Hematopoietic multipotent progenitor cell treated with erythropoietin and hydrocortisone succinate and interleukin-3 and kit ligand, for 6 days (in vitro differentiated cells): ENCODE measurements at places on chromosomes 5 and 9.
A peak's percentile ranks its signal among the peaks of the same experiment; 100 is the strongest.

- no peak for DNase-seq
Measured at GRCh38 chr5:73897893-73898292, 271.9 kb downstream of the ARHGEF28 start.

- no peak for DNase-seq
Measured at GRCh38 chr9:114696814-114697544, 15.0 kb upstream of the TEX48 start.

GRCh38 chr9:18728642-18729041, 254.7 kb downstream of the ADAMTSL1 start:
- DNase-seq = no peak

DNA sequence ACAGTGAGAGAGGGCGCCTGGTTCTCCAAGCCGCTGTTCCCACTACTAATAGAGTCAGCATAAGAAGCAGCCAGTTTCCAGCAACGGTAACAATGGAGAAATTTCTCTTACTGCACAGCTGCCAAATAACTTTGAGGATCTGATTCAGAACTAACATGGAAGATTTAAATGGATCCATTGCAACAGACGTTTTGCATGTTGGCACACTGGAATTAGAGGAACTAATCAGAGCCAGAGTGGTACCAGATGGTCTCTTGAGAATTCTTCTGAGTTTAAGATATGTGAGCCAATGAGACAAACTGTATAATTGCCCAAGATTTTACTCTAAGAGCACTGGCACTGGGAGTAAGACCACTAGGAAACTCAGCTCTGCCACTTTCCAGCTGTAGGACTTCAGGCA, 186.5 kb downstream of the EFNA5 start:
- no peak for DNase-seq

DNA sequence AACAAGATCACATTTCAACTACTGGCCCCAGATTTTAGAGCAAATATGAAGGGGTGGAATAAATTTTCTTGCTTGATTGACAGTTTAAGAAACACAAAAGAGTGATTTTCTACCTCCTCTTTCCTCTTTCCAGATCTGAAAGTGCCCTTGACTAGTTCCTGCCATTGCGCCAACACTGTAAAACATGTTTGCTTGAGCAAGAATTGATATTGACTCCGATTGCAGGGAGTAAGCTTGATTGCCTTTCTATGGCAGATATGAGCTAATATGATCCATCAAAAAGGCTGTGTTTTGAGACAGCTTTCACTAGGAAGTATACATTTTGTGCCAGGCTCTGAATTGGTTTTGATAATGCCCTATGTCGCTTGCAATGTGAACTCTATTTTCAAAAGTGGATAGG, 508.8 kb downstream of the SEMA5A start:
- no peak for DNase-seq

GRCh38 chr5:76742583-76742982, 26.7 kb downstream of the F2R start:
- peak; percentile 33 for DNase-seq

GRCh38 chr5:147855774-147856069, 22.8 kb upstream of the SCGB3A2 start:
- DNase-seq = no peak

GRCh38 chr5:152608458-152608857, 203.4 kb upstream of the NMUR2 start:
- no peak for DNase-seq

GRCh38 chr5:82142217-82142841, 135.8 kb downstream of the RPS23 start:
- DNase-seq = no peak

- DNase-seq = no peak
Measured at GRCh38 chr5:115432691-115433090, 111.9 kb downstream of the FEM1C start.

DNA sequence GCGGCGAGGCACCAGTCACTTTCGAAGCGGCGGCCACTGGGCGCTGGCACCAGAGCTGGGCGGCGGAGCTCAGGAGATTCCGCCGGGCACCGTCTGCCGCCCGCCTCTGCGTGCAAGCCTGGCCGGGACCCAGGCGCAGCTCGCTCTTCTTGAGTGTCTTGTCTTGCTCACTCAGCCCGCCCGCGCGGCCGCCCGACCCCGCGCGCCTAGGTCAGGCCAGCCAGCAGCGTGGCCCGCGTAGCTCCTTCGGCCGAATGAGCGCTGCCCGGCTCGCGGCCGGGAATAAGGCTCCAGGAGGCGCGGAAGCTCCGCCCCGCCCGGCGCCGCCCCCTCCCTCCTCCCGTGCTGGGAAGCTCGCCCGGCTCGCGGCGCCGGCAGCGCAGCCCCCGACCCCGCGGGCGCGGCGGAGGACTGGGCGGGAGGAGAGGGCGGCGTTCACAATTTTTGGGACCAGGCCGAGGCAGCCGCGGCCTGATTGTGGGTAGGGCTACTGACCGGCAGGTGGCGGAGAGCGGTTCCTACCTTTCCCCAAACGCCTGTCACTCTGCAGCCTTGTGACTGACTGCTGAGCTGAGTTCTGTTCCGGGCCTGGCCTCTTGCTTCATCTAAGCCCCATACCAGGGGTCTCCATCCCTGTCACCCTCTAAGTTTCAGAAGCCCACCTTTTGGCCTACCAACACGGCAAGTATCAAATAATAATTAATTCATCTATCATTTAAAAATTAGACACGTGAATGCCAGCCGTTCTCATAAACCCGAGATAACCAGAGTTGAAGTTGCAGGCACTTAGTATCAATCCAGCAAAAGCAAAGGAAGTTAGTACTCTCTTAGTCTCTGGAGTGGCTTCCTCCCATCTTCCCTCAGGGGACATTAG, at the start of gene HBEGF:
Gene HBEGF (minus strand): TSS at position 256 of the 874 bp plus-strand sequence. CDS start 275 bp downstream, outside the sequence.
- peak; percentile 78 for DNase-seq

GRCh38 chr5:132998556-132998955, 27.8 kb downstream of the ZCCHC10 start:
- no peak for DNase-seq

DNA sequence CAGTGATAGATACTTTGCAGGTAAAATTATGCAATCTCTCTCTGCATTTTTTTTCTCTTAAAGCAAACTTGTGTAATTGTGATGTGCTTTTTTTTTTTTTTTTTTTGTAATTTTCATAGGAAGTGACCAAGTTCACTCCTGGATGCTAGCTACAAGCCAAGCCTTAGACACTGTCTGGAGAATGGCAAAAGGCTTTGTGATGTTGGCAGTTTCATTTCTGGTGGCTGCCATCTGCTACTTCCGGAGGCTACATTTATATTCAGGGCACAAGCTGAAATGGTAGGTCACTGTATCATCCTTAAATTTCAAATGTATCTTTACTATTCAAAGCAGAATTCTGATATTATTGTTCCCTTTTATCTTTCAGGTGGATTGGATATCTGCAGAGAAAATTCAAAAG, 19.3 kb downstream of the OTULINL start:
- DNase-seq = no peak

DNA sequence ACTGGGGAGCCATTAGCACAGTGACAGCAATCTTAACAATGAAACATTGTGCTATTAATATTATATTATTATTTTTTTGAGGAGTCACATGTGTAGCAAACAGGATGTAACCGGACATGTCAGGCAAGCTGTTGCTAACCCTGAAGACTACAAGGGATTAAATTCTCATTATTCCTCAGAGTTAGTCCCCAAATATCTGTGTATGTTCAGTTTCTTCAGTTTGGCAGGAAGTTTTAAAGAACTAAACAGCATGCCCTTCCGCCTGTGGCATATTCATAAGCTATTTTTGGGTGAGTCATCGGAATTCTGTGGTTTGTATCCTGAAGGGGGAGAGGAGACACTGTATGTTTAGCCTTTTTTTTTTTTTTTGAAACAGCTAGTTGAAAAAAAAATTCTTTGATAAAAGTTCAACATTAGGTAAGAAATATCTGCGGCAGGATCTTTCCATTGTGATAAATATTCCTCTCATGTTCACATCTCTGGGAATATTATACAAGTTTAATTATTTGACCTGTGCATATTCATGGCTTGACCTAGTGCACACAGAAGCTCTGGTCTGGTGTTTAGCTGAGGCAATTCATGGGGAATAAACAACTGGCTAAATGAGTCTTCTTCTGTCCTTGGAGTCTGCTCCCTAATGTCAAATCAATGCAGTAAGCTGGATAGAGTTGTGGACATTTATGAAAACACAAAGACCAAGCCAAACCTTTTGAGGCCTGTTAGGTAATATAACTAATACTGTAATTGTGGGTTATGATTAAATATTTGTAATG, 202.7 kb upstream of the CDKN2B start:
- no peak for DNase-seq

GRCh38 chr5:73434461-73434860, 14.1 kb downstream of the FOXD1 start:
- no peak for DNase-seq

DNA sequence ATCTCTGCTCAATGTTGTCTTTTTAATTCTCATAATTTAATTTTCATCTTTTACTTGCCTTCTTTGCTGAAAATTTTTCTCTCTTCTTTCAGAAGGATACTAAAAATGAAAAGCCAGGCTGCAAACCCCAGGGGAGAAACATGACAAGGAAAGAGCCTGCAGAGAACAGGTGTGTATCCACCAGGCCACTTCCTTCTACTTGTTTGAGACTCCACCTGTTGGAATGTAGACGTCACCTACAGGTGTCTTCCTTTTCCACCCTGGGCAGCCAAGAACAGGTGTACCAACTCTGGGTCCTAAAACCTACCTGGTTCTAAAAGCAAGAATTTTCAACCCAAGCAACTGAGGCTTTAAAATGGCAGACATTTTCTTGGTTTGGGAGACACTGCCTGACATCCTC, 166.8 kb downstream of the ATP10B start:
- no peak for DNase-seq

GRCh38 chr9:129317179-129318011, 139.3 kb upstream of the IER5L start:
- peak; percentile 44 for DNase-seq

DNA sequence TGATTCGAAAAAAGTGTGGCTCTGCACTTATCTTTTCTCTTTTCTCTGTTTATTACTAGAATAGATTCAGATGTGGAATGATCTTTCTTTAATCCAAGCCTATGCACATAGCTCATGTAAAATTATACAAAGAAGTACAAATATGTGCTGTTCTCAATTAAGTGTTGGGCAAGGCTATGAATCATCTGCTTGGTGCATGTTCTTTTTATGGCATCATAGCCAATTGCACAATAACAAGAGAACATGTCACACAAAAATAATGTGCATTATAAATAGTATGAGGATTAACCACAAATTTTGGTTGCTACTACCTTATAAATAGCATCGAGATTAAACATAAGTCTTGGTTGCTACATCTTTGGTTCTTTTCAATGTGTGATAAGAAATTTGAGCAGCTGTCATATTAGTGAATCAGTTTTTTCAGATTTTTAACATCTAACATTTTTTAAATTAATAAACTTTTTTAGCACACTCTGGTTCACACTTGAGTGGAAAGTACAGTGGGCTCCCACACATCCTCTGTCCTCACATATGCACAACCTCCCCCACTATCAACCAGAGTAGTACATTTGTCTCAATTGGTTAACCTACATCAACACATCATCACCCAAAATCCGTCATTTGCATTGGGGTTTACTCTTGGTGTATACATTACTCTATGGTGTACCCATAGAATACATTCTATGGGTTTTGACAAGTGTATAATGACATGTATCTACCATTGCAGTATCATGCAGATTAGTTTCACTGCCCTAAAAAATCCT, 6.8 kb upstream of the RECK start:
- peak; percentile 17 for DNase-seq

DNA sequence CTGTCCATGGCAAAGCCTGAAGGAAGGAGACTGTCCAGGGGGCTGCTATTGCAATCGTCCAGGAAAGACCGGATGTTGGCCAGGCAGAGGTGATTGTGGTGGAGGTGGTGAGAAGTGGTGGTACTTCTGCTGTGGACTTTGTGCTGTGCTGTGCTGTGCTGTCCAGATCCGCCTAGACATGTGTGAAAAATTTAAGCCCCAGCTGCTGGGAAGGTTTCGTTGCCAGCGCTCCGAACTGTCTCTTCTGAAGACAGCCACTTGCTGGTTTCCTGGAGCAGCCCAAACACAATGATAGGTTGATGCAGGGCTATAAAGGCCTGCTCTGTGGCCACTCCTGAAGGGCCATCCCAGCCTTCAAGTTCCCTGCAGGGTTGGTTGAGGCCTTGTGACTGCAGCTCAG, 223.0 kb upstream of the MPDZ start:
- DNase-seq = no peak

DNA sequence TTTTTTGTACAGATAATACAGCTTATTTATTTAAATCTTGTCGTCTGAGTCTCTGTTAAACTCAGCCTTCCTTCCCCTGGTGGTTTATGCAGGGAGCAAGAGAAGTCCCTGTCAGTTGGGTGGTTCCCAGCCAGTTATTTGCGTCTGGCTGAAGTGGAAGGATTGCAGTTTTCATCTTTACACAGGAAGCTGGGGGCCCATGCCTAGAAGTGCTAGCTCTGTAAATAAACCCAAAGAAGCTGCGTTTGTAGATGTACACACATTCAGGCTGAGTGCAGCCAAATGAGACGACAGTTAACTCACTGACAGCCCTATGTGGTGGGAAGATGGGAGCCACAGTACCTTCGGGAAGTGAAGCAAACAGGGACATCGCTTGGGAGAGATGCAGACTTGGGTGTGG, 122.1 kb downstream of the SAXO1 start:
- DNase-seq = no peak
